ENCODE measurements at places on chromosomes 16 and 17.

DNA sequence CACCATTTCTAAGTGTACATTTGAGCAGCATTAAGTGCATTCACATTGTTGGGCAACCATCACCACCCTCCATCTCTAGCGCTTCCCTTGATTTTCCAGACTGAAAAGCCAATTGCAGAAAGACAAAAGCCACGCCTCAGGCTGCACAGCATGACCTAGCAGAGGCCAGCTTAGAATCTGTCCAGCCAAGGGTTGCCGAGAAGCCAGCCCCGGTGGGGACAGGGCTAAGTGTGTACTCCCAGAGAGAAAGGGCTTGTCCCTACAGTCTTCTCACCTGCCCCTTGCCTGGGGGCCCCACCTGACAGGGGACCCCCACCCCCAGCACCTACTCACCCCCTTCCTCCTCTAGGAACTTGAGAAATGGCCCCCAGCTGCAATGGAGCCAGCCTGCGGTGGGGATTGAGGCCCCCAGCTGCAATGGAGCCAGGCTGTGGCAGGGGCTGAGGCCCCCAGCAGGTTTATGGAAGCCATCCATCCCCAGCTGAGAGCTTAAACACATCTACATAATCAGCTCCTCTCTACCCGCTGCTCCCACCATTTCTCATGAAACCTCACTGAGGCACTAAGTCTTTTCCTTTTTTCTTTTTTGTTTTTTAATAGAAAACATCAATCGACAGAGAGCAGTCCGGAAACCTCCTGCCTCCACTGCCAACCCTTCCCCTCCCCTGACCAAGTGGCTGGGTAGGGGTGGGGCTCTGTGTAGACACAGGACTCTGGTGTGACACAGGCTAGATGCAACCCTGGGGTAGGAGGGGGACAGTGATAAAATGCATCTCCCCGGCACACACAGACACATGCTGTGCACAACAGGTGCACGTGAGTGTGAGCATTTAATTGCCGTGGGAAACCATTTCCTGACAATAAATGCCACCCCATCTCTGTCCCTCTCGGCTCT is 77.9 kb downstream of the CCT6B start:
- no peak for DNase-seq

DNA sequence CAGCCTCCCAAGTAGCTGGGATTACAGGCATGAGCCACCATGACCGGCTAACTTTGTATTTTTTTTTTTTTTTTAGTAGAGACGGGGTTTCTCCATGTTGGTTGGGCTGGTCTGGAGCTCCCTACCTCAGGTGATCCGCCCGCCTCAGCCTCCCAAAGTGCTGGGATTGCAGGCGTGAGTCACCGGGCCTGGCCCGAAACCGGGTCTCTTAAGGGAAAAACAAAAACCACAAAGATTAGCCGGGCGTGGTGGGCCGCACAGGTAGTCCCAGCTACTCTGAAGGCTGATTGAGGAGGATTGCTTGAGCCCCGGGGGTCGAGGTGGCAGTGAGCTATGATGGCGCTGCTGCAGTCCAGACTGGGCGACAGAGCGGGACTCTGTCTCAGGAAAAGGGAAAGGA is 19.9 kb upstream of the RBL2 start:
- DNase-seq = no peak

DNA sequence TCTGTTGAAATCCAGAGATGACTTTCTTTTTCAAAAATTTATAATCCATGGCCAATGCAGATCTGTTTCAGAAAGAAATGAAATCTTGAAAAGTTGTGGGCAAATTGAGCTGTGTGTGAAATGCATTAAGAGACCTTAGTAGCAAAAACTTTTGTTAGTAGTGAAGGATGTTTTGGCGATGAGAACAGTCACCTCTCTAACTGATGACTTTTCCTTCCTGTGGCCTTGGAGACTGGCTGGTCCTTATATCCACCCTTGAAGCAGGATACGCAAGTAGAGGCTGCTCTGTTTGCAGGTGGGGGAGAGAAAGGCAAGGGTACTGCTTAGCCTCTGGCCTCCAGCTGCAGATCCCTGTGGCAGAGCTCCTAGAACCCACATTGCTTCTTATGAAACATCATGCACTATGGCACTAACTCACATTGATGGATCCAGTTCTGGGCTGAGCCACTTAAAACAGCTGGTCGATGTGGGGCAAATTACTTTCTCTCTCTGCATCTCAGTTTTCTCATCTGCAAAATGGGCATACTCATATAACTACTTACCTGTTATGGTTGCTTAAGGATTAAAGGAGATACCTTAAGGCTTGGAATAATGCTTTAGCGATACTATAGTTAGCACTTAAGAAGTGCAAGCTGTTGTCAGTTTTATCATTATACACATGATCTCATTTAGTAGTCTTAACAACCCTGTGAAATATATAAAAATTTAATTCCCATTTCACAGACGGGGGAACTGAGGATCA is 89.3 kb downstream of the SDR42E1 start:
- no peak for DNase-seq

GRCh38 chr16:68644715-68645493 is at the start of gene CDH3:
CDH3 (plus strand) TSS chr16:68645310; CDS start chr16:68645380, 70 bp downstream.
- no peak for DNase-seq

- DNase-seq = no peak
Measured at GRCh38 chr16:79874391-79874790, 273.9 kb upstream of the MAF start.

DNA sequence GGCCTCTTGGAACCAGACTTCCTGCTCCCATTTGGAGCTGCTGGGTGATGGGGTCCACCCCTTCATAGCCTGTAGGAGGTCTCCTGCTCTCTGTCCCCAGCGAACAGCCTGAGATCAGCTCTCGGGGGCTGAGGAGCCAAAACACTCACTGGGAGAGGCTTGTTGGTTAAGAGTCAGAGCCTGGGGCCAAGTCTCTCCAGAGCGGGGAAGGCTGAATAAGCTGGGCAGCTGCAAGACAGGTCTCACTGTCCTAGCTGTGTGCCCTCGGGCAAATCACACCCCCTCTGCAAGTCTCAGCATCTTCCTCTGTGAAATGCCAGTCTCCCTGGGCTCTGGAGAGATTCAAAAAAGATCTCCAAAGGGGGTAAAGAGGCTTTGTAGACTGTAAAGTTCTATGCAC is 174.6 kb downstream of the WSCD1 start:
- no peak for DNase-seq

- DNase-seq = peak; percentile 69
Measured at GRCh38 chr16:85659805-85660511, 28.8 kb downstream of the GINS2 start.

DNA sequence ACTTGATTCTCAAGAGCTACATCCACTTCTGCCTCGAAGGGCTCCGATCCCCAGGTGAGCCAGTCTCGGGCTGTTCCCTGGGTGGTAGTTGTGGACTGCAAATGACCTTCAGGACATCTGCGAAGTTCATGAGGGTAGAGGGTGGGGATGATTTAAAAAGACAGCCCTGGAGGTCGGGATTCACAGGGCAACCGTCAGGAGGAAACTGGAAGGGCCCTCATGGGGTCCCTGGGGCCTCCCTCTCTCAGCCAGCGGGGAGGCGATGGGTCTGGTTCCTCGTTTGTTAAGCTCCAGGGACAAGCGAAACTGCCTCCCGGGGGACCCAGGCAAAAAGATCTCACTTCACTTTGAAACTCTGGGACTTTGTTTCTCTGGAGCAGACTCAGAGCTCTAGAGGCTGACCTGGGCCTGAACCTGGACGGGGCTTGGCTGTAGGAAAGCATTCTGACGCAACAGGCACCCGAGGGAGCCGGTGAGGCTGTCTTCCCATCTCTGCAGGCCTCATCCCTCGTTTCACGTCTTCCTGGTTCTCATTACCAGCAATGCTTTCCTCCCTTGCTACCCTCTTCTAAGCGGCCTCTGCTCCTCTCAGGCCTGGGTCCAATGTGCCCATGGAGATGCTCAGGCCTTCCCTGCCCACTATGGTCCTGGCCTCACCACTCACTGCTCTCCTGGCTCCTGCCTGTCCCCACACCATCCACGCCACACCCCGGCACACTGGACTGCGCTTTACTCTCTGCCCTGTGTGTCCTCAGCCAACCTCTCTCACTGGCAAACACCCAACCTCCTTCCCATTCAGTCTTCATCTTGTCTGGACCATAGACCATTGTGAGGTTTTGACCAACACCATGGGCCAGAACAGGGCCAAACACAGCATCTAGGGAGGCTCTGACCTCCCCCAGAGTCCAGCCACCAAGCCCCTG is 214.2 kb upstream of the TNRC6C start:
- no peak for DNase-seq

GRCh38 chr17:43530288-43531081 is 15.7 kb downstream of the ETV4 start:
- DNase-seq = no peak

DNA sequence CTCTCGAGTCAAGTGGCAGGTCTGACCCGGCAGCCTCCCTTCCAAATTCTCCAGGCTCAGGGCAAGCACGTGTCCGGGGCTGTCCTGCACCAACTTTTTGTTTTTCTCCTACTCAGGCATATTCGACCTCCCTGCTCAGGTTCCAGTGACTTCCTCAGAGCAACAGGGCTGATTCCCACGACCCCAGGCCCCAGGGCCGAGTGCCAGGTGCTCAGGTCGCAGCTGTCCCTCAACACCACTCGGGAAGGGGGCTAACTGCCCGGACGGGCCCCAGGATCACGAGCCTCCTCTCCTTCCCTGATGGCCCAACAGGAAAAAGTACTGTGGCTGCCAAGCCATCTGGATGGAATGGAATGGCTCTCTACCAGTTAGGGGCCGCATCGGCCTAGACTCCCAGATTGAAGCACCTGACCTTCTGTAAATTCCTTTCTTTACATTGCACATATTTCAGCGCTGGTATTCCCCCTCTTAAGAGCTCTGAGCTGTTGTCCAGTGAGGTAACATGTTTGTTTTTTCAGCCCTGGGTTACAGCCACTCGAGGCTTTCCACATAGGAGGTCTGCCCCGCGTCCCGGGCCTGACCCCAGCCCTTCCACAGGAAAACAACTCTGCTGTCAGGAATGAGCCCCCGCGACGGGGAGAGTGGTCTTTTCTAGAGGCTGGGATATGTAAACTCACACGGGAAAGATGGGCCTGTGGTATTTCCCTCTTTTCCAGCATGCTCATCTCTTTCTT is 25.0 kb downstream of the NXN start:
- DNase-seq = no peak

- DNase-seq = no peak
Measured at GRCh38 chr16:73794994-73795393, 501.6 kb upstream of the PSMD7 start.

DNA sequence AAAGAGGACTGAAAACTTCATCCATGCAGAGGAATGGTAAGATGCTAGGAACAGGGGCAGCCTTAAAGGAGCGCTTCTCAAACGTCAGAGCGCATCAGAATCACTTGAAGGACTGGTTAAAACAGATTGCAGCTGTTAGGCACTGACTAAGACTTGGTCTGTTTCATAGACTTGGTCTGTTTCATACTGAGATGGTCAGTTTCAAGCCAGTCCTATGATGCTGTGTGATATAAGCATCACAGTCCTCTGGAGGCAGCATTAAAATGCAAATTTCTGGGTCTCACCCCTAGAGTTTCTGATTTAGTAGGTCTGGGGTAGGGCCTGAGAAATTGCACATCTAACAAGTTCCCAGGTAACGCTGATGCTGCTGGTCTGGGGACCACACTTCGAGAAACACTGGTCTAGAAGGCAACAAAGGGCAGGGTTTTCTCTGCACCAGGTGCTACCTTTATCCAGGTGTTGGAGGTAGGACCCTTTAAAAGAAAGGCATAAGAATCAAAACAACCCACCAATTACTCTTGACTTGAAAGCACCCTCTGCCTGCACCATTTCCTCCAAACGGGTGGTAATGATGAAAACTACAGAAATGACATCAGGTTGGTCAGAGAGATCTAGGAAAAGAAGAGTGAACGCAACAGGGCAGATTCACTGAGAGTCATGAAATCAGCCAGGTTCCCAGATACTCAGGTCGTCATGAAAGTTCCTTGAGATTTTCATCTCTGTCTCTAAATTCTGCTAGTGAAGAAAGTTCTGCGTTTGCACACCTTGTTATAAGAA is 95.0 kb upstream of the RCVRN start:
- DNase-seq = no peak

GRCh38 chr16:74682556-74682955 is 15.9 kb upstream of the RFWD3 start:
- DNase-seq = no peak

GRCh38 chr17:73091770-73092522 is 542 bp downstream of the SLC39A11 start:
- no peak for DNase-seq

DNA sequence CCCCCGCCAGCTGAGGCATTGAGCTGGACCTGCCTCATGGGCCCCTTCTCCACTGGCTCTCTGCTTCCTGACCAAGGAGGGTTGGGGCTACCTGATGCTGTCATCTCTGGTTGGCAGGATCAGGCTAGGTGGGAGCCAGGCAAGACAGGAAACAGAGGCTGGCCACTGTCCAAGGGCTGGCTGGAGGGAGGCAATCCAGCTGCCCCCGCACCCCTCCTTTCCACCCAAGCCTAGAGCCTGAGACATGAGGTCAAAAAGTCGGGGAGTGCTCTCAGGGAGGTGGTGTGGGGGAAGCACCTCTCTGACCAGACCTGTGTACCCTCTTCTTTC is 14.5 kb downstream of the NGFR start:
- DNase-seq = no peak
